ENCODE measurements at places on chromosomes 6 and 20.

DNA sequence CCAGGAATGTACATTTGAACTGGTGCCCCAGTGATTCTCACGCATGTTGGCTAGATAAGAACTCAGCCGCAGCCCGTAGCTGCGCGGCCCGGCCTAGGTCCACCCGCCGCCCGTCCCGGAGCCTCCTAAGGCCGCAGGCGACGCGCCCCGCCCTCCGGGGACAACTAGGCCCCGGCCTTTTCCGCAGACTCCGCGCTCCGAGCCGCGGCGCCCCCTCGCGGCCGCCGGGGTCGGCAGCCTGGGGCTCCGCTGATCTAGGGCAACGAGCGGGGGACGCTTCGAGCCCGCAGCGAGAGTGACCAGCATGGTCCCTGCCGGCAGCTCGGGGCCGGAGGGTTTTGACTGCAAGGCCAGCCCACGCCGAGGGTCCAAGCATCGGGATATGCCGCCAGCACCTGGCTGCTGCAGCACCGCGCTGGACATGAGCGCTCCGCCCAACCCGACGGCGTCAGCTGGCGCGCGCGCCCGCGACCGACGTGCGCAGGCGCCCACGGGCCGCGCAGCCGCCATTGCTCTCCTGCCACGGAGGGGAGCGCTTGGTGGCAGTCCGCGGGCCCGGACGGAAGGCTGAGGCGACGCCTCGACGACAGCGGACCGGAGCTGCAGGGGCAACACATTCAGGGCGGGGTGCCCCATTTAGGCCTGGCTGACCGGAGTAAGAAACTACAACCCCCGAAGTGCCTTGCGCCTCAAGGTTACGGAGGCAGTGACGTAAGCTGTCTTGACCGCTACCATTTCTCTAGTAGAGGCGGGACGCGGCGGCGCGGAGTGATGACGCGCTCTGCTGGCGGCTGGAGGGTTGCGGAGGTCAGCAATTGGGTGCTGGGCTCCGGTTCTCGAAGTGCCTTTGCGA, at the start of gene AP5S1:
Gene AP5S1, plus strand, starts transcription at position 500 of the 853 bp plus-strand sequence. CDS start 1,571 bp downstream, outside the sequence.
- peak; percentile 89 for DNase-seq

- no peak for DNase-seq
Measured at GRCh38 chr6:150887978-150888563, 22.6 kb downstream of the MTHFD1L start.

GRCh38 chr20:13111249-13111911, 102.6 kb downstream of the SPTLC3 start:
- no peak for DNase-seq

GRCh38 chr6:166615059-166615770, 11.8 kb downstream of the RPS6KA2 start:
- no peak for DNase-seq

DNA sequence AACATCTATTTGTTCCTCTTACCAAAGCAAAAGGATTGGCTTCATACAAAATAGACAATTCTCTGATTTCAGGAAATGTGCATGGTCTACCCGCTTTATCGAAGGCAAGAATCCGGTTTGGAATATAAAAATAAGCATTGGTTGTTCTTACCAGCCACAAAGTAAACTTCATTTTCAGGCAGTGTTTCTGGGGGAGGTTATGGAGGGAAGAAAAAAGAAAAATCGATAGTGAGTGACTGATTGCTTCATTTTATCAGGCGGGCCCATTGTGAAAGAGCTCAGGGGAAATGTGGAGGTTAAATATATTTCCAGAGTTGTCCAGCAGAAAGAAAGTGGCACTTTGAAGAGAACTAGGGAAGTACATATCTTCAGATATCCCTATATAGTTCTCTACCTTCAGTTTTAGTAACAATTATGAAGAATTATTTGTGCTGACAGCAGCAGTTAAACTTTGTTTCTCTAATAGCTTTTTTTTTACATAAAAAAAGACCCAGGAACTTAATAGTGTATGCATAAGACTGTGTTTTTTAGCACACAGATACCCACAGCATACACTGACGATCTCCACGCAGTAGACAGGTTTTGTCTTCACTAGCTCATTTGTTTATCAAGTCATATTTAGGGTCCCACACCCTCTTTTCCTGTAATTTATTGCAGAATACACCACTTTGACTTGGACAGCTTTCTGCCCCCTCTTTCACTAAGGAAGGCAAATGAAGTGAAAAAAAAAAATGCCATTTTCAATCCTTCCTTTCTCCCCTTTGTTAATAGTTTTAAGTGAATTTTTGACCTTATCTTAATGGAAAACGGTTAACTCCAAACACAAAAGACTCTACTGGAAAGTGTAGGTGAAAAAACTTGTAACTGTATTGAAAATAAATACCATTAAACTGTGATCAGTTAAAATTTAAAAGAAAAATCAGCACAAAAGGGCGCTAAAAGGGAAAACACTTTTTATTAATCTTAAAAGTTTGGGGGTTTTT, 2.9 kb downstream of the POU3F2 start:
- DNase-seq: no peak

DNA sequence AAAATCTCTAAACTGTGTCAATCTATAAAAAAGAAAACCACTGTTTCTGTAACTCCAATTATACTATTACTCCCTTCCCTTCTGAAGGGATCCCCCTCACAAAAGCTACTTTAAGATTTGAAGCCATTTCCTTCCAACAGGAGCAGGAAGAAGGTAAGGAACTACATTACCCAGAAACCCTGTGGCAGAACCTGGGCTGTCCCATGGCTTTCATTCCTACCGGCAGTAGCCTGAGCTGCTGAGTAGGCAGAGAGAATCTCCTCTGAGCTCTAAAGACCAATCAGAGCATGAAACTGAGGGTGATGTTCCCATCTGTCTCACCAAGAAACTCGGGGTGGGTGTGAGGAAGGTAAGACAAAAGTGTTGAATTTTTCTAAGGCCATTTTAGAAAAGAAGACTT, 108.0 kb upstream of the LRFN2 start:
- no peak for DNase-seq

All from GM12892 (cell line).